ENCODE measurements at places on chromosomes 5 and 9.

- DNase-seq, result no peak
Measured at GRCh38 chr5:39500551-39501175, 75.9 kb upstream of the DAB2 start.

GRCh38 chr5:78811866-78812265 lies 163.3 kb upstream of the LHFPL2 start:
- DNase-seq, result no peak

DNA sequence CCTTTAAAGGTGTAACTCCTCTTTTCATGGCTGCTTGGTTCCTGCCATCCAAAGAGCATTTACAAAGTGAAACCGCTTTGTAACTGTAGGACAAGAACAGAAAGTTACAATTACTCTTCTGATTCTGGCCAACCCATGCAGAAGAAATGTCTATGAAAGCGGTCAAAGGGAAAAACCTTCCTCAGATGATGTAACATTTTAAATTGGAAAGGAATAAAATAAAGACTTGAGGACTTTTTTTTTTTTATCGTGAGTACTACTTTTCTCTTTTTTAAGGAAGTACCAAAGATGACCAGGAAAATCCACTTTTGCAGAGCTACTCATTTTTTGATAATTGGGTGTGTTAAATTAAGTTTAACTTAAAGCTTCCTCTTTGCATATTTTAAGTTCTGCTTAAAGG lies 13.0 kb upstream of the C9orf72 start:
- no peak for DNase-seq

DNA sequence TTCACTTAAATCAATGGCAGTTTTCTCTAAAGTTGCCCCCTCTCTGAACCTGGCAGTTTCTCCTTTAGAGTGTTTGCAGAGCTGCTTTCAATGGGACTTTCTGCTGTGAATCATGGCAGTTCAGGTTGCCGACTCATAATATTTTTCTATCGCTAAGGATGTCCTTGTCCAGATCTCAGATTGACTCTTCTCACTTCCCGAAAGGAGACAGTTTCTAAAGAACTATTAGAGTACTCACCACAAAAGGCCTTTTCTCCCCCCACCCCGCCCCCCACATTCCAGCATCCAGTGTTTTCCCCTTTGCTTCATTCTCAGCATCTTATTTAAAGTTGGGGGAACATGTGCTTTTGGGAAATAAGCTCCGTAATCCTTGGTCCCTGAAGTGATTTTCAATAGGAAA lies 443.5 kb upstream of the KLF4 start:
- no peak for DNase-seq

DNA sequence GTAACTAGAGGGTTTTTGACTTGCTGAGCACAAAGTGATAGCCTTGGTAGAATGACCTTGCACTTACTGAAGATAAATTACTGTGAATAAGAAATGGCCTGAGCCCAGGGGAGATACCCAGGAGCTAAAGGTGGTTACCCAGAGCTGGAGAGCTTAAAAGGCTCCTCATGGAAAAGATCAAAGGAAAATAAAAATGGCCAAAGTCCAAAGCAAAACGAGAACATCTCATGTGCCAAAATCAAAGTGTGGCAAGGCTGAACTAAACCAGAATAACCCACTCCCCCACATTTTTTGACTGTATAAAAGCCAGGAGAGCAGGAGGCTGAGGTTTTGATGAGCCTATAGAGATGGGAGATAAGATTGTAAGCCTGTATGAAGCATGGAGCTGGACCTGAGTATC lies 14.4 kb downstream of the IDNK start:
- DNase-seq, result no peak

GRCh38 chr5:40198736-40199135 lies 481.0 kb upstream of the PTGER4 start:
- no peak for DNase-seq

DNA sequence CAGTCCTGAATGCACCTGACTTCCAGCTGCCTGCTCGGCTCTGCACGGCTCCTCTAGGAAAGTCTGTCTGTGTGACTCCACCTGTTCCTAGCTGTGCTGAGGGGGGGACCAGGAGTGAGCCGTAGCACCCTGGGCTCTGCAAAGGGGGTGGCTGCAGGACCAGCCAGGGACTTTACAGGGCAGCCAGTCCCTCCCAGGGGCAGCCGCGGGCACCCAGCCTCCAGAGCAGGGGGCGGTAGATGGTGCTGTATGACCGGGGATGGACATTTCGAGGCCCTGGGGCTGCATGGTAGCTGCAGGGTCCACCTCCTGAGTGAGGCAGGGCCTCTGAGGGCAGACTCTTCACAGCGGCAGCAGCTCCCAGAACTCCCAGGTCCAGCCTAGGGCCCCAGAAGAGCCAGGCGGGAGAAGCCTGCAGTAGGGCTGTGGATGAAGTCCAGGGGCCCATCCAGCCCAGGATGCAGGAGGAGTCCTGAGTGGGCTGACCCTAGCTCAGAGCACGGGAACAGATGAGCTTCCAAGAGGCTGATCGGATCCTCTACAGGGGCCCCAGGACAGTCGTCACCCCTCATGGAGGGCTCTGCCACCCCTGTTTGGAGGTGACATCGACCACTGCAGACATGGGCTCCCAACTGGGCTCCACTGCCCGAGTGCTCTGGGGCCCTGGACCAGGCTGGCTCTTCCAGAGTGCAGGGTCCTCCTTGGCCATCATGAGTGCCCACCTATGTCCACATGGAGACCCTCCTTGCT lies 105.4 kb downstream of the ZNF354C start:
- DNase-seq, result no peak

DNA sequence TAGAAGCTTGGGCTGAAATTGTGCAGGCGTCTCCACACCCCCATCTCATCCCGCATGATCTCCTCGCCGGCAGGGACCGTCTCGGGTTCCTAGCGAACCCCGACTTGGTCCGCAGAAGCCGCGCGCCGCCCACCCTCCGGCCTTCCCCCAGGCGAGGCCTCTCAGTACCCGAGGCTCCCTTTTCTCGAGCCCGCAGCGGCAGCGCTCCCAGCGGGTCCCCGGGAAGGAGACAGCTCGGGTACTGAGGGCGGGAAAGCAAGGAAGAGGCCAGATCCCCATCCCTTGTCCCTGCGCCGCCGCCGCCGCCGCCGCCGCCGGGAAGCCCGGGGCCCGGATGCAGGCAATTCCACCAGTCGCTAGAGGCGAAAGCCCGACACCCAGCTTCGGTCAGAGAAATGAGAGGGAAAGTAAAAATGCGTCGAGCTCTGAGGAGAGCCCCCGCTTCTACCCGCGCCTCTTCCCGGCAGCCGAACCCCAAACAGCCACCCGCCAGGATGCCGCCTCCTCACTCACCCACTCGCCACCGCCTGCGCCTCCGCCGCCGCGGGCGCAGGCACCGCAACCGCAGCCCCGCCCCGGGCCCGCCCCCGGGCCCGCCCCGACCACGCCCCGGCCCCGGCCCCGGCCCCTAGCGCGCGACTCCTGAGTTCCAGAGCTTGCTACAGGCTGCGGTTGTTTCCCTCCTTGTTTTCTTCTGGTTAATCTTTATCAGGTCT lies at the start of gene C9orf72:
Gene C9orf72, minus strand, starts transcription at position 564 of the 716 bp plus-strand sequence. CDS start 6,361 bp downstream, outside the sequence.
- DNase-seq, result no peak

- DNase-seq, result no peak
Measured at GRCh38 chr9:133282464-133283238, 7.7 kb upstream of the ABO start.

GRCh38 chr9:123562844-123563346 lies 206.9 kb downstream of the CRB2 start:
- DNase-seq, result no peak

- no peak for DNase-seq
Measured at GRCh38 chr9:98875536-98875935, 68.1 kb downstream of the GALNT12 start.

DNA sequence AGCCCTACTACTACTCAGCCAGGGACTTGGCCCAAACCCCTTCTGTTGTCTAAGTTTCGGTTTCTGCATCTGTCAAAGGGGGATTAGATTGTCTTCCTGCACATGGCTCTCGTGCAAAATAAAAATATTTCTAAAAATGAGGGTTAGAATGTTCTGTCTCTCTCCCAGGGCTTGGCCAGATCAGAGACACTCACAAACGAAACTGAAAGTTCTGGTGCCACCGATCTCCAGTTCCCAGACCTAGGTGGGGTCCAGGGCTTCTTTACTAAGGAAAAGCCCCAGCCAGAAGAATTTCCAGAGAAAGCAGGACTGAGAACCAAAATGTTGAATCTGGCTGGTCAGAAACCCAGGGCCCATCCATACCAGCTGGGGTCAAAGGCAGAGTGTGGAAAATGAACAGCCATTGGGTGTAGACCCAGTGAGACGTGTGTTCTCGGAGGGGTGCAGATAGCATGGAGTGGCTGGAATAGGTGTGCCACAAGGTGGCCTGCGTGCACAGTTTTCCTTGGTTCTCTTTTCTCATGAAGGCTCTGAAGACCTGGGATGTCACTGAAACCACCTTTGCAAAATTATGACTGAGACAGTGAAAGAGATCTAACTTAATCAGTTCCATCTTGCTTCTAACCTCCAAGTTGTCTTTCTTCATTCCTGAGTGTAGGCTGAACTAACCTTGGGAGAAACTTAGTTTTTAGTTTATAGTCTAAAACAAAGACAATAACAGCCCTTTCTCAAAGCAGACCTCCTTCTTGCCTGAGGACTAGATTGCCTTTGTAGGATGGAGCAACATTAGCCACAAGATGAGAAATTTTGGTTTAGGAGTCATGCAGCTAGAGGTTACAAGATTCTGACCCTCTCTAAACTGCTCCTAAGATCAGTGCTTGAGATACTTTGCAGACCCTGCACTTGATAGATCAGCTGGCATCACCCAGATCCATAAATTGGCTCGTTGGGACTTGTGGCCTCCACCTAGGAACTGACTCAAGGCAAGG lies 2.3 kb upstream of the SLC23A1 start:
- no peak for DNase-seq

- no peak for DNase-seq
Measured at GRCh38 chr9:81861644-81862043, 66.6 kb upstream of the SPATA31D4 start.

DNA sequence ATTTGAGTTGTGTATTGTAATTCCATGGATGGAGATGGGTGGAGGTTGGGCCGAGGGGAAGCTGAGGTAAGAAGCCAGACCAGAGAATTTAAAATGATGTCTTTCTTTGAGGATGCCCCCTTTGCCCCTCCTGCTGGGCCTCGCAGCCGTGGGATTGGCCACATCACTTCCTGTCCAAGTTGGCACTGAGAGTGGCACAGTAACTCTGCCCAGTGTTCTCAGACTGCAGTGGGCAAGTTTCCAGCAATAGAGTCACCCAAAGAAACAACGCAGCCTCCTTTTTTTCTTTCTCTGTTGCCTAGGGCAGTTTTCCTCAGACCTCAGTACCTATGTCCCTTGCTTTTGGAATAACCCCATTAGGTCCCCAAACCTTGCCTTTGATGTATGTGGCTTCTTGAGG lies 306.6 kb upstream of the DMRT1 start:
- no peak for DNase-seq

DNA sequence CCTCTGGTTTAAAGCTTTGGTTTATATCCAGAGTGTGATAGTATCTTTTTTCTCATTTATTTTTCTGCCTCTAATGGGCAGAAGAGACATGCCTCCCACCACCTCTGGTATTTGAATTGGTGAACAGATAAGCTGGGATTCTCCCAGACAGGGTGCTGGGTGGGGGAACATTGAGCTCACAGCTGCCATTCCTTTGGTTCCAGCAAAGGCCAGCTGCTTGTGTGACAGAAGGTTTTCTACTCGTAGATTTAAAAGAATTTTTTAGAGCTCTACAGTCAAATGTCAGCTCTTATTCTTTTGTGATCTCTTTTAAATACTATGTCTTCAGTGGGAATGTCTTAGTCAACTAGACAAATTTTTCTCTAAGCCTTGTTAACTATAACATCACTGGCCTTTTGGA lies 54.7 kb upstream of the ADAMTS16 start:
- no peak for DNase-seq

DNA sequence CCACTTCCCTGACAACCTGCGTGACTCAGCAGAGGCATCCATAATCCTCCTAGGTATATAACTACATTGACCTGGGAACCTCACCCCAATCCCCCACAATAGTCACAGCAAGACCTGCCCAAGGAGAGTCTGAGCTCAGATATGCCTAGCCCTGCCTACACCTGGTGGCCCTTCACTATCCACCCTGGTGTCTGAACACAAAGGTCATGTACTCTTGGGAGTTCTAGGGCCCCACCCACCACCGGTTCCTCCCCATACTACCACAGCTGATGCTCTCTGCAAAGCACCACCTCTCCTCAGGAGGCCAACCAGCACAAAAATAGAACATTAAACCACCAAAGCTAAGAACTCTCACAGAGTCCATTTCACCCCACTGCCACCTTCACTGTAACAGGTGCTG lies 34.8 kb upstream of the CARTPT start:
- DNase-seq, result no peak

DNA sequence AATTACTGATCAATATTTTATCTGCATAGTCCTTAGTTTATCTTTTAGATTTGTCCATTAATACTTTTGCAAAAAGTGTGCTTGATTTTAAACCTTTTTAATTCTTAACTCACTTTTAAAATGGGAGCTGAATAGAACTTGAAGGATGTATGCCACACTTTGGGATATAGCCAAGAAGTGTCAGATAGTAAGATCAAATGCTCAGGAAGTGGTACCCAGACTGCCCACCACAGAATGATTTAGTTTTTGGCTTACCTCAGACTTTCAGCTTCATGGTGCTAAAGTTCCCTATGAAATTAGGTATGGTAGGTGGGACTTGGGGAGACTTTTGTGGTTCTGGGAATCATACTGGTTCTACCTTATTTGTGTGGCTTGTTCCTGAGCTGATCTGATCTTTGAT lies 14.7 kb downstream of the FOCAD start:
- no peak for DNase-seq

- DNase-seq, result no peak
Measured at GRCh38 chr5:165263536-165263935, 1758.1 kb downstream of the MAT2B start.

- no peak for DNase-seq
Measured at GRCh38 chr5:135426102-135427082, 20.8 kb downstream of the DCANP1 start.

- DNase-seq, result peak; percentile 8
Measured at GRCh38 chr9:119639287-119639955, 270.2 kb upstream of the BRINP1 start.

GRCh38 chr9:116697362-116697761 lies 10.3 kb downstream of the TRIM32 start:
- DNase-seq, result no peak

All from left renal pelvis (tissue), 4 donors.